Inflammatory macrophage (primary cell): ENCODE measurements at places on chromosomes 1 and 21.
A peak's percentile ranks its signal among the peaks of the same experiment; 100 is the strongest.

- peak; percentile 20 for DNase-seq
These were observed 38.6 kb upstream of the EPS8L3 start for GRCh38 chr1:109802136-109802900.

DNA sequence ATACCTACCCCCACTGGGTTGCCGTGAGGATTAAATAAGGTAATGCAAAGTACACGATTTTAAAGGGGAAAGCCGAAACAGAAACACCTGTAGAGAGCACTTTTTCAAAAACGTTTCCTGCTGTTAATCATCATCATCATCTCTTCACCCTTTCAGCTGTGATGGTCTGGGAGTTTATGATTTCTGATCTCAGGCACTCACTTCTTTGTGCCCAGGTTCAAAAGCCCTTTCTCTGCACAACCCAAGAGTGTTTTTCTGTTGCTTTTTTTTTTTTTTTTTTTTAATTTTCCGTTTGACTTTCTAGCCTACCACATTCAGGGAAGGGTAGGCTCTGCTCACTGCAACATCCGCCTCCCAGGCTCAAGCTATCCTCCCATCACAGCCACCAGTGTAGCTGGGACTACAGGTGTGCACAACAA lies 936 bp upstream of the UBXN11 start:
- no peak for DNase-seq

GRCh38 chr21:45820171-45821091 lies 161.1 kb upstream of the COL6A1 start:
- peak; percentile 89 for DNase-seq

DNA sequence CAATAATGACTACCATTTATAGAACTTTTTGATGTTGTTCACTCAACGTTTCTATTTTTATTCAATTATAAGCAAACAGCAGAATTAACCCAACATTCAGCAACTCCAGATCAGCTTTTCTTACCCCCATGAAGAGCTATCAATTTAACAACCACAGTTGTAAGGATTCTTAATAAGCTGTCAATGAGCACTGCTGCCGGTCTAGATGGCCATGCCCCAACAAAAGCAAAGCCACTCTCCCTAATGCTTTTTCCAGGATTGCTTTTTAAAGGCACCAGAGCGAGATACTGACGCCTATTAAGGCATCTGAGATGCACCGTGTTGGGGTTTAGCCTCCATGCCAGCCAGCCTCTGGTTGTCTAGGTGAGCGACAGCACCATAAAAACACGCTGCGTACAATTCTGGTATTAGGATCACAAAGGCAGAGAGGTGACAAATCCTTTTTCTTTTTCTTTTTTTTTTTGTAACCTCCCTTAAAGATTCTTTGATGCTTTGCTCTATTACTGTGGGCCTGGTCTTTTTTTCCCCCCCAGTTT lies 39.5 kb downstream of the PTPRC start:
- no peak for DNase-seq

GRCh38 chr1:22053861-22054770 lies 1.6 kb downstream of the CDC42 start:
- DNase-seq, result peak; percentile 82

DNA sequence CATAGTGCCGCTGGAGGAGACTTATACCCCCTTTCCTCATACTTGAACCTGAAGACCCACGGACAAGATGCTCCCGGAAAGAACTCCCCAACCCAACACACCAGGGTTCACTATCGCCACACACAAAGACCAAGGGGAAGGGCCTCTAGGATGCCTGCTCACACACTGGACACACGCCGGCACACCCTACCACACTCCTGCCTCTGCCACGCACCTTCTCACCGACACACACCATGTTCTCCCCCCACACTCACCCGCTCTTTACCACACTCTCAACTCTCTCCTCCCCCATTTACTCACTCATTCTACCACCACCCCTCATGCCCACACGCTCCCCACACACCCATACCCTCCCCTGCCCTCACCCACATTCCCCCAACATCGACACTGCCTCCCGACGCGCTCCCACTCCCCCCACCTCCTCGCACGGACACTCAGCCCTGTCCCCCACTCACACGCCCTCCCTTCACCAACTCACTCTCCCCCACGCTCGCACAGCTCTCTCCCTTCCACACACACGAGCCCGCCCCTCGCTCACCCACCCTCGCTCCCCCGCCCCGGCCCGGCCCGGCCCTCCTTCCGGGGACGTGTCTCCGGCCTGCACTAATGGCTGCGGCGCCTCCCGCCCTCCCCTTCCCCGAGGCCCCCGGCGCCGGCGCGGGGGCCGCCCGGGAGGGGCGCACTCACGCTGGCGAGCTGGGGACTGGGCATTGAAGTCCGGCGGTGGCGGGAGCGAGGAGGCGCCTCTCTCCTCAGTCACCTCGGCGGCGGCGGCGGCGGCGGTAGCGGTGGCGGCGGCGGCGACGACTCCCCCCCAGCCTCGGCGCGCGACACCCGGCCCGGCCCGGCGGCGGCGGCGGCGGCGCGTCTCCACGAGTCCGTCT lies 626 bp downstream of the PTP4A2 start:
- peak; percentile 47 for DNase-seq

- no peak for DNase-seq
These were observed 273.7 kb downstream of the SDCCAG8 start for GRCh38 chr1:243529512-243529911.

GRCh38 chr1:54485416-54485815 lies 62.6 kb upstream of the ACOT11 start:
- peak; percentile 69 for DNase-seq

GRCh38 chr1:189628857-189629256 lies 848.8 kb downstream of the BRINP3 start:
- no peak for DNase-seq

GRCh38 chr1:44019466-44019948 lies 11.8 kb downstream of the SLC6A9 start:
- no peak for DNase-seq

- DNase-seq, result no peak
These were observed 103.7 kb upstream of the CLDN14 start for GRCh38 chr21:36583591-36583990.

DNA sequence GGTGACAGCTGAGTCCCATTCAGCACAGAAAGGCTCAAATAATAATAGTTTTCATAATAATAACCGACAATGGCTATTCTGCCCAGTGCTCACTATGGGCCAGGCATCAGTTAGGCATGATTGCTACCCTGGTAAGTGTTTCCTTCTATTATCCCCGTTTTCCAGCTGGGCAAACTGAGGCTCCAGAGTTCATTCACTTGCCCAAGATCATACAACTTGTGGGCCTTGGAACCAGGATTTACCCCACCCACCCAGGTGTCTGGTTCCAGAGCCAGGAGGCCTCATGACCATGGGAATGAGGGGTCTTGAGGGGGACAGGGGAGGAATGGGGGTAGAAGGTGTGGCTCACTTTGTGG lies 518 bp downstream of the PLOD1 start:
- no peak for DNase-seq

- DNase-seq, result no peak
These were observed 994 bp downstream of the RO60 start for GRCh38 chr1:193060406-193060805.

- DNase-seq, result no peak
These were observed 45.3 kb downstream of the PDE9A start for GRCh38 chr21:42698733-42699132.

- DNase-seq, result peak; percentile 85
These were observed 746 bp downstream of the MACF1 start for GRCh38 chr1:39205102-39205780.

GRCh38 chr1:226575436-226575720 lies 26.8 kb downstream of the STUM start:
- DNase-seq, result no peak

DNA sequence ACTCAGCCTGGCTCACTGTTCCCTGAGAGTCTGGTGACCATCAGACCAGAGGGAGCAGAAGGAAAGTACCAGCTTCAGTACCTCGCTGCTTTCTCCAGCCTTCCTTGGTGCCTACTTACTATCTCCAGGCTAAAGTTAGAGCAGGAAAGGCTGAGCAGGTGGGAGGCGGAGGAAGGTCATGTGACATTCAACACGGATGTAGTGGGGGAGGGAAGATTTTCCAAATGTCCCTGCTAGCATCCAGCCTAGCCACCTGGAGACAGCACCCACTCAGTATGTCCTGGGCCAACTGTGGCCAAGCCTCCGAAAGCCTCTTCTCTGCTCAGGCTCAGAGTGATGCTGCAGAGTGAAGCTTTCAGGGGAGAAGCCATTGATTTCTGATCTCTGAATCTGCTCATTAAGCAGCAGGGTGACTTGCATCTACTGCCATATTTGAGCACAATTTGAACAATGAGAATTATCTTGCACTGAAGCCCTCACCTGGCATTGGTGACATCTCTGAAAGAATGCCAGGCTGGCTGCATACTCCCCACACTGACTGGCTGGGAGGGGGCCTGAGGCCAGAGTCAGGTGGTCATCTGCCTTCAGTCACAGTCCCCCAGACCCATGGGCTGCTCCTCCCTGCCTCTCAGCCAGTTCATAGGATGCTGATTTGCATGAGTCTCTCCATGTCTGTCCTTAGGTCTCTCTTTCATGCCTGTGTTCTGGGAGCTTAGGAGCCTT lies 86.2 kb downstream of the KCND3 start:
- no peak for DNase-seq

DNA sequence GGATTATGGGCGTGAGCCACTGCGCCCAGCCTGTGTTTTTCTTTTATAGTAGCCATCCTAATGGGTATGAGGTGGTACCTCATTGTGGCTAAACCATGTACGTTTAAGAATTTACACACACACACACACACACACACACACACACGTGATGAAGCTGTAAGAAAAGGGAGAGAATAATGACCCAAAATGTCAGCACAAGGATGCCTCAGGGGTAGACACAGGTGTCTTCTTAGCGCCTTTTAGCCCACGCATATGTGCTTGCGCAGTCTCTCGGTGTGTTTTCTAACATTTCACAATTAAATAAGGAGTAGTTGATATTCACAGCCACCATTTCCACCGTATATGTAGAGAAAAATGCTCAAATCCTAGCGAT lies 782 bp upstream of the PFKL start:
- no peak for DNase-seq

DNA sequence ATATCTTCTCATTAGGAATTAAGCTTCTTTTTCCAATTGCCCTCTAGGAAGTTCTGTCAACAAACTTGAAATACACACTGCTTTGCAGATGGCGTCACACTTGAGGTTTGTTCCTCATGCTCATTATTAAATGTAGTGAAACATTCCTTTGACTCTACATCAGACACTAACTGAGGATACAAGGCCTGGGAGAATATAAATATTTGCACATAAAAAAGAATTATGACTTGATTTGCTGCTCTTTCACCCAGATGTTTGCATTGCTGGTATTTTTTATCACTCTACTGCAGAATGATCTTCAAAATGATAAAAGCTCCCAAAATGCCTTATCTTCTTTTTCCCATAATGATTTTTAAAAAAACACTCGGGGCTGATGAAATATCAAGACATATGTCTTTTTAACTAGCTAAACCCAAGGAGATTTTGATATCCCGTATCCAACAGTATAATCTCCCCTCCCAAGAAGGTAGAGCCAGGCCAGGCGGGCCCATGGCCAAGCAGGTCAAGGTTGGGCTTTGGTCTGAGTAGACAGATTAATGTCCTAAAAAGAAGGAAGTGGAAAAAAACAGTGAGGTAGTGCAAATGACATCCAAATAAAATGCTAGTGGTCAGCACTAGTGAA lies 264.6 kb downstream of the HHIPL2 start:
- no peak for DNase-seq

- peak; percentile 46 for DNase-seq
These were observed 392.6 kb downstream of the NTNG1 start for GRCh38 chr1:107533436-107533835.

GRCh38 chr1:171346881-171347280 lies 32.9 kb downstream of the FMO4 start:
- no peak for DNase-seq

GRCh38 chr1:63640633-63641567 lies 47.7 kb downstream of the PGM1 start:
- peak; percentile 46 for DNase-seq

DNA sequence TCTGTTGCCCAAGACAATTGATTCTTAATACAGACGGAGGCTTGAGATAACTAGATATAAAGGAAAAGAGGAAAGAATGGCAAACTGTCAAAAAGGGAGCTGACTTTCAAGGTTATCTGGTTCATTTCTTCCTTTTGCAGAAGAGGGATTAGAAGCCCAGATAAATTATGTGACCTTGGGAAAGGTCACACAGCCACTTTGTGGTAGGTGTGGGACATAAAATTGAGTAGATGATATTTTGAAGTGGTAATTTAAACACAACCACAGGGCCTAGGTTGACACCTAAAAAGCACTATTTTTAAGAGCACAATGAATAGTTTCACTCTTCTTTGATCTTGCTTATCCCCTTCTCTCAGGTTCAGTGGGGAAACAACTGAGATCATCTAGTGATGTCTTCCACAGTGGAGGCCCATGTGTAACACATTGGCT lies 16.9 kb upstream of the KIAA0040 start:
- DNase-seq, result no peak

- DNase-seq, result no peak
These were observed 5.9 kb upstream of the WNT2B start for GRCh38 chr1:112502826-112503225.

- DNase-seq, result no peak
These were observed 75.2 kb downstream of the EVI5 start for GRCh38 chr1:92709738-92710137.

DNA sequence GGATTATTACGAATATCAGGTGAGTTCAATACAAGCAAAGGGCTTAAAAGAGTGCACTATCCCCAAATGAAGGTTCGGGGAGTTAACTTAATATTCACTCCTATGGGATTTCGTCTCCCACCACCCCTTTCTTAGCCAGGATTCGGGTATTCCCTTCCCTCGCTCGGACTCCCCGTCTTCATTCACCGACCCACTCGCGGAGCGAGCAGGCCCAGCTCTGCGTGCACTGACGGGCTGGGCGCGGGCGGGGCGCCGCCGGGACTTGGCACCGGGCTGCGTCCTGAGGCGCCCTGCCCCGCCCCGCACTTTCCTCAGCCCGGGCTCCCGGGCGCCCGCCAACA lies 7.7 kb upstream of the MPZL1 start:
- DNase-seq, result no peak

- no peak for DNase-seq
These were observed 89.9 kb downstream of the IER5 start for GRCh38 chr1:181178241-181178879.

DNA sequence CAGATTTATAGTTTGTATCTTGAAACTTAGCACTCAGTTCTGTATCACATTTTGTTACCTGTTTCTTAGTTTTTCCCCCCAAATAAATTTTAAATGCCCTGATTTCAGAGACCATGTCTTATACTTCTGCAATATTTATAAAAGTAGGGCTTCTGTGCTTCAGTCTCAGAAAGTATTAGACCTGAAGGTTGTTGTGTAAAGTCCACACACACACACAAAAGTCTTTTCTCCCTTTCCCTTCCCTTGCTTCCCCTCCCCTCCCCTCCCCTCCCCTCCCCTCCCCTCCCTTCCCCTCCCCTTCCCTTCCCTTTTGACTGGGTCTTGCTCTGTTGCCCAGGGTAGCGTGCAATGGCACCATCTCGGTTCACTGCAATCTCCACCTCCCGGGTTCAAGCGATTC lies 41.0 kb upstream of the KCNK1 start:
- no peak for DNase-seq
